ENCODE measurements at places on chromosomes 13 and 19.

- DNase-seq, result no peak
Observed at GRCh38 chr13:19927117-19927748, 31.3 kb upstream of the ZMYM2 start.

DNA sequence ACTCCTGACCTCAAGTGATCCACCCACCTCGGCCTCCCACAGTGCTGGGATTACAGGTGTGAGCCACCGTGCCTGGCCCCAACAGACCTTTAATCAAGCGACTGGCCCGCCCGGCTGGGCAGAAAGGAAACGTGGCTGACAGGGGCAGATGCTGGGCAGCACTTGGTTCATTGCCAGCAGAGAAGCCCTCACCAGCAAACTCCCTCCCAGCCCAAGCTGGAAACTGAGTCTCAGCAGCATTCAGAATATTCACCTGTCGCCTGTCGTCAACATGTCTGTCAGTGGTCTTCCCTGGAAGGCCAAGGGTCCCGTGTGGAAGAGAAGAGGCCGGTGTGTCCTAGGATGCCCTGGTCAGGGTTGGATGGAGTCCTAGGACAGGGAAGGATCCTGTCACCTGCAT lies 245.0 kb downstream of the TEX29 start:
- no peak for DNase-seq

DNA sequence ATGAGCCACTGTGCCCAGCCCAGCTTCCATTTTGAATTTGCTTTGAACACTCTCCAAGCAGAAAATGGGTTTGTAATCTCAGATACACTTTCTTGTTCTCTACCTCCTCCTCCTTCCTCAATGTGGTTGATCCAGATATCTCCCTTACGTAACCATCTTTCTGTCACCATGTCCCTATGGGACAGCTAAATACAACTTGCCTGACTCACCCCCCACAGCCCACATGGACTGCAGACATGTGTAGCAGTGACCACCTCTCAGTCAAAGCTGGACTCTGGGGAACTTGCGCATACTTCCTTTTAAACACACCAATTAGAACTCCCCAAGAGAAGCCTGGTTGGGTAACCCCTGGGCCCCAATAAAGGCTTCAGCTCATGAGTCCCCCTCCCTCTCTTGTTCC lies 10.8 kb upstream of the ZNF799 start:
- DNase-seq, result no peak

DNA sequence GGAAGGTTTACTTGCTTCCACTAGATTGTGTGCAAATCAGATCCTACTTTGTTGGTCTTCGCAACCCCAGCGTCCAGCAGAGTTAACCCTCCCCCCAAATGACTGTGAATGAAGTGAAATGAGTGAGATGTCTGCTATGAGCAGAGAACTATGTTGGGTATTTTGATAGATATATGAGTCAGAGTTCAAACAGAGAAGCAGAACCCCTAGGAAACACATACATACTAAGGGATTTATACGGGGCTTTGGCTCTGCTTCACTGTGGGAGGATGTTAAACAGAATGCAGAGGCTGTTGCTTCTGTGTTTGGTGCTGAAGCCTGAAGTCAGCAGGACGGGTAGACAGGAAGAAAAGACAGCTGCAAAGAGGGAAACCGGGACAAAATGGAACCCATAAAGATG lies 197.0 kb downstream of the MZT1 start:
- DNase-seq, result no peak

DNA sequence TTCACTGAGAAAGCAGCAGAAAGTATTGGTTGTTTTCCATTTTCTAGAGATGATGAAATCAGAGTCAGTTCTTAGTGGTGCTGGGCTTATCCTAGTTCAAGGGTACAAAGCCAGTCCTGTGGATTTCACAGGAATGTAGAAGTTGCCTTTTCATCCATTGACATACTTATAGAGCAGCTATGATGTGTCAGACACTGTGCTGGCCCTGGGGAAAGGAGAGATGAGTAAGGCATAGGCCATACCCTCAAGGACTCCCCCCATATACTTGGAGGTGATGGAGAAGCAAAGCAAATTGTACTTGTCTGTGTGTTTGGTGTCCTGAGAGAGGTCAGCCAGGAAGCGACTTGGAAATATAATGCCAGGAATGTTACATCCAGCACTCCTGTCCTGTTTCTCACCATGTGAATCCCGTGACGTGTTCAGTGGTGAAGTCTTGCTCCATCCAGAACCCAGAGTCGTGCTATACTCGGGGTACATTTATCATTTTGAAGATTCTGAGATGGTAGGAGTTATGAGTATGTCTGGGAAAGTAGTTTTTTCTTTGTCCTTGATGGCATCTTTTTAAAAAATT lies 22.6 kb downstream of the ERCC5 start:
- no peak for DNase-seq

DNA sequence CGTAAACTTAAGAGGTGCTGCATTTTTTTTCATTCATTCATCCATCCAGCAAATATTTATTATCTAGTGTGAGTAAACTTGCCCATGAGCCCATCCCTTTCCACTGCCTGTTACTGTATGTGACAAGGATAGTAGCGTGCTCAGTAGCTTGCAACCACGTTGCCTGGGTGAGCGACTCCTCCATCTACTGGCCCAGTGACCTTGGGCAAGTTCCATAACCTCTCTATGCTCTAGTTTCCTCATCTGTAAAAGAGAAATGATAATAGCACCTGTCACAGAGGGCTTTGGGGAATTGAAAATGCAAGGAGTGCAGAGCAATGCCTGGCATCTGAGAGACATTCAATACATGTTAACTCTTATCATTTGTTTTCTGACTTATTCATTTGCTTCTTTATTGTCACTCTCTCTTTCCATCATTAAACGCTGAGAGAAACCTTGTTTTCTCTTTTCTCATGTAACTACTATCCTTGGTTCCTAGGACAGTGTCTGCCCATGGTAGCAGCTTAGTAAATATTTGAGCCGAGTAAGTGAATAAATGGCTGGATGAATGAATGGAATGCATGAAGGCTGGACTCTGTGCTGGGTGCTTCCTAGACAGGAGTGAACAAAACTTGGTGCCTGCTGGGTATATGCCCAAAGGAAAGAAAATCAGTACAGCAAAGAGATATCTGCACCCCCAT lies 19.9 kb downstream of the LRCH1 start:
- DNase-seq, result no peak

- no peak for DNase-seq
Observed at GRCh38 chr13:46906405-46906804, 9.6 kb upstream of the HTR2A start.

DNA sequence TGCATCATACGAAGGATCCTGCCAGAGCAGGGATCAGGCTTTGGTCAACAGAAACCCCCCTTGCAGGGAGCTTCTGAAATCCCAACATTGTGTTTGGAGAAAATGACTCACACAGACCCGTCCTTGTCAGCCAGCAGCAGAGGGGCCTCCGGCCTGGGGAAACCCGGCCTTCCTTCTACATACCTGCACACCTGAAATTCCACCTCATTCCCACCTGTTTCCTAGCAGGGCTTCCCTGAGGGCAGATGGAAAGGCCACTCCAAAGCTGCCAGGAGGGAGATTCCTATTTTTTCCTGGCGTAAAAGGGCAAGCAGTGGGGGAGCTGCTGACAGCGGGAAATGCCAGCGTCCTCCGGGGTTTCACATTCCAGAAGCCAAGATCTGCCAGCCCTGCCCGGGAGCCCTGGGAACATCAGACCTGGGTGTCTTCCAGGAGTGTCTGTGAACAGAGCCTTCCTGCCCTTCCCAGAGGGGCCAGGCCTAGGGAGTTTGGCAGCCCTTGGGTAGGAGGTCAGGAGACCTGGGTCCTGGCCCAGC lies 3.0 kb upstream of the IGFL1 start:
- no peak for DNase-seq

GRCh38 chr19:30649934-30650614 lies 277.9 kb downstream of the ZNF536 start:
- peak; percentile 89 for DNase-seq

DNA sequence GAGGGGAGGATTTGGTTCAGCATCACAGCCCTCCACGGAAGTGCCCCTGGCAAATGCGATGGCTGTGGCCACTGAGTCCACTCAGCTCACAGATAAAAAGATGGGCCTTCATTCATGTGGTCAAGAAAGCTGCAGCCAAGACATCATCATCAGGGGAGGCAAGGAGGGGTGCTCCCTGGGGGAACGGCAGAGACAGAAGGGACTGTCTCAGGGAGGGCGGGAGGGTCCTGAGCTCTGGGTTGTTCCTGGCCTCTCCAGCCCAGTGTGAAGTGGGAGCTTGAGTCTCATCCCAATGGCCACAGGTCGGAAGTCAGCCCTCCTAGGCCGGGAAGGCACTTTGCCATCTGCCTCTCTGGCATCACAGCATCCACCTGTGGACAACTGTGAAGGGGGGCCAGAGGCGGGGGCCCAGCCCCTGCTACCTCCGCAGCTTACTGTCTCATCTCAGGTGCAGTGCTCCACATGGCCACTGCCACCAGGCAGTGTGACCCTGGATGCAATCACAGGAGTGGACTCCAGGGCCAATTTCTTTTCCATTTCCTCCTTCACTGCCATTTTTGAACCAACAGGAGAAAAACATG lies 137.8 kb upstream of the SOX1 start:
- no peak for DNase-seq

- no peak for DNase-seq
Observed at GRCh38 chr19:46134527-46134926, 10.0 kb upstream of the IGFL3 start.

DNA sequence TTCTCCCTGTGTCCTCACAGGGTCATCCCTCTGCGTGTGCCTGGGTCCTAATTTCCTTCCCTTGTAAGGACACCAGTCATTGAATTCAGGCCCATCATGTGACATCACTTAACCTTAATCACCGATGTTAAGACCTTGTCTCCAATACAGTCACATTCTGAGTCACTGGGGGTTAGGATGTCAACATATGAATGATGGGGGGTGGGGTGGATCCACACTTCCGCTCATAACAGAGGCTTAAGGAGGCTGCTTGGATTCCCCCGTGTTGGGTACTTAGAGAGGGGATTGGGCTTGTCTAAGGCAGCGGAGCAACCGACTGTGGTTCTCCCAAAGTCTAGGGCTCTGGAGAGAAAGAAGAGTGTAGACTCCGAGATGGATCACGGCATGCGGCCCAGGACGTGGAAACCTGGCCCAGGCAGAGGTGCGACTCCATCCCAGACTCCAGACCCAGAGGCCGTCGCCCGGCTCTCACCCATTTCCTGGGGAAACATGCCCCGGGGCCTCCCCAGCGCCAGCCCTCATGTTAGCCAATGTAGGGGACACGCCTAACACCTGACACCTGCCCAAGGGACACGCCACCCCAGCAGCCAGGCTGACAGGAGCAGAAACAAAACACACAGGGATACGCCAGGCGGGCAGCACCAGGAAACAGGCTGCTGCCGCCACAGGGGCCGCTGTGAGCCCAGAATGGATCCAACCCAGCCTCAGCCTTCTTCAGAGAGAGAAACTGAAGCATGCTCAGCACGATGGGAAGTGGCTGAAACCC lies 17.1 kb upstream of the IGLON5 start:
- no peak for DNase-seq

GRCh38 chr19:46886546-46887239 lies 25.9 kb downstream of the ARHGAP35 start:
- DNase-seq, result no peak

- no peak for DNase-seq
Observed at GRCh38 chr19:5071579-5071978, 102.7 kb downstream of the KDM4B start.

DNA sequence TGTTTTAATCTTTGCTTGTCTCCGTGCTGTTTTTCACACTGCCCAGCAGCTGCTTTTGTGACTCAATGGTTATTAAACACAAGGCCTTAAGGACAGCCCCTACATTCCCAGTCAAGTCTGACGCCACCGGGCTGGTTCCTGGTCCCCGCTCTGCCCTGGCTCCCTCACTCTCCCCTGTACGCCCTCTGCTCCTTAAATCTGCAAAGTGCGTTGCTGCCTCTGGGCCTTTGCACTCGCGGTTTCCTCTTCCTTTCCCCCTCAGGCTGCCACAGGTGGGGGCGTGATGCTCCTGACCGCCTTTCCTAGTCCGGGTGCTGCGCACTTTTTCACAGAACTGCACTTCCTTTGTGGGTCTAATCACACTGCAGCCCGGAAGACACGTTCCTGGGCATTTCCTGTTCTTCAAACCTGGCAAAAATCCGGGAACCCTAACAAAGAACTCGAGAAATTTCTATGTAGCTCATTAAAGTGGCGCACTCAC lies 25.6 kb downstream of the NOSIP start:
- DNase-seq, result no peak

DNA sequence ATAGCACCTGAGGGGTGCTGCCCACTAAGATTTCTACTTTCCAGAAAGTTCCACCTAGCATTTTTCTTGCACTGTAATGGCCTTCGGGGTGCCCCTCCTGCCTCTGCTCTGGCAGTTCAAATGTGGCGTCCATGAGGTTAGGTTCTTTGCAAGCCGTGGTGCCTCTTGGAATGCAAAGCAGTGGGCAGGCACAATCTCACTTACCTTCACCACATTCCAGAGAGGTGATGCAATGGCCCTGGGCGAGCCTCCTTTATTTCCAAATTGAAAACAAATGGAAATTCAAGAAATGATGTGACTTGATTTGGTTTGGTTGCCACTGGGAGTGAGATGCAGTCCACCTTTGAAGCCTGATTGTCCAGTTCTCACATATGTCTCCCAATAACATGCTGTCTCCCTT lies 46.9 kb downstream of the FGF9 start:
- no peak for DNase-seq

DNA sequence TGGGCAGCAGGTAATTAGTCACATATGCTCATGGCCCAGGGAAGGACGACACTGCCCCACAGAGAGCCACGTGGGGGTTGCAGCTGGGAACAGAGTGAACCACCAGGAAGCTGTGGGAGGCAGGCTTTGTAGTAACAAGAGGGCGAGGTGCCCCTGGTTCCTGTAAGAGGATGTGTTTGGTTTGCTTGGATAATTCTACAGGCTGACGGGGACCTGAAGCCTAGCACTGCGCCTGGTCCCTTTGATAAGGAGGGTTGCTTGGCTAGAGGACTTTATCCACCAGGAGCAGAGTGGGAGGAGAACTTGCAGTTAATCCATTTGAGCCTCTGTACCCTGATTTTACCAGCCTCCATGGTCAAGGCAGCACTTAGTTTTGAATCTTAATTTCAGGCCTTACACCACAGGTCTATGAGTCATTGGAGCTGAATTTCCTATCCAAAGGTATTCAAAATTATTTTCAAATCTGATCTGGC lies 67.4 kb upstream of the CLDN10 start:
- no peak for DNase-seq

DNA sequence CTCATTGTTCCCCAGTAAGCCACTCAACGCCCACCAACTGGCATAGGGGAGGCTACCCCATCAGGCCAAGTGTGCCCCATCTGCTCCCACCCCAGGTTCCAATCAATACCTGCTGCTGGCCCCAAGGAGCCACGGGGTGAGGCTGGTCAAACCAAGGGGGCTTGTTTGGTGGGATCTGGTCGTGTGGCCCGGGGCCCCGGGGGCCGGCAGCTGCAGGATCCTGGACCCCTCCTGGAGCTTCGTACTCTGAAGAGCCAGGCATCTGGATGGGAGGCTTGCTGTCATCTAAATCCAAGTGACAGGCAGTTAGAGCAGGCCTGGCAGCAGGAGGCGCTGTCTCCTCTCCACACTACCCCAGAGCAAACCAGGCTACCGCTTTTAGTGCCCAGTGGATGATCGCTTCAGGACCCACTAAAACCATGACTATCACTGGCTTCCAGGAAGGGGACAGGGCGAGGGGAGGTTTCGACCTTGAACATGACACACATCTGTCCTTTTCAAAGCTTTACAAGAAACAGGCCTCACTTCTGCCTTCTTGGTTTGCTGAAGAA lies 14.2 kb downstream of the CHERP start:
- peak; percentile 41 for DNase-seq

GRCh38 chr13:93235258-93236015 lies 8.8 kb downstream of the GPC6 start:
- DNase-seq, result no peak

- DNase-seq, result no peak
Observed at GRCh38 chr13:44396701-44397580, 23.3 kb downstream of the SERP2 start.

- DNase-seq, result no peak
Observed at GRCh38 chr13:24080134-24080533, 80.4 kb upstream of the SPATA13 start.

All from stomach (tissue), 19 donors.